Spleen (tissue), 13 donors: ENCODE measurements at places on chromosomes 2 and 18. TPM values are rescaled to one million over a fixed set of nuclear protein-coding genes. Genes with fewer than 3 reads are reported as not detected.

GRCh38 chr2:111213877-111214276 is 93.2 kb downstream of the BCL2L11 start:
- H3K4me3 ChIP-seq: no peak overlapping the region
- H3K27ac ChIP-seq: no peak overlapping the region
- H3K36me3 ChIP-seq: peaks cover 7% of the 10 kb centered on the region

DNA sequence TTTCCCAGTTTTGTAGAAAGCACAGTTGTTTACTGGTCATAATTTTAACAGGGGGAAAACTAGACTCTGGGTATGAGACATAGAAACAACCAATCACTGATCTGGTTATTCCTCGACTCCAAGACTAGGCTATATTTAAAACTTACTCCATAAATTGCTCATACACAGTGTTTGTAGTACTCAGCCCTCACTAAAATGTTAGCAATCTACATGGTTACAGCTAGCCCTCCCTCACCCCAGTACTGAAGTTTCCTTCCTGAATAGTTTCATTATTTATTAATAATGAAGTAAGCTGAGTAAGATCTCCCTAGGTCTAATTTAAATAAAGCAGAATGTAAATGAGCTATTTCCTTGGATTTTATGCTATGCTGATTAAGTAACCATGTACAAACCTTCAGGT is 275.1 kb downstream of the CDH20 start:
- H3K4me3 ChIP-seq: no peak overlapping the region
- peaks cover 6% of the 10 kb centered on the region for H3K4me1 ChIP-seq
- H3K27ac ChIP-seq: no peak overlapping the region

GRCh38 chr18:63440219-63440618 is 17.9 kb upstream of the VPS4B start:
- H3K4me3 ChIP-seq: no peak overlapping the region
- DNase-seq: no peak
- peaks cover 20% of the 10 kb centered on the region for H3K4me1 ChIP-seq
- no peak overlapping the region for H3K27ac ChIP-seq
- H3K36me3 ChIP-seq: no peaks in the 10 kb centered on the region

GRCh38 chr18:49206717-49207116 is 253.7 kb downstream of the DYM start:
- H3K4me3 ChIP-seq: no peak overlapping the region
- no peaks in the 10 kb centered on the region for H3K27me3 ChIP-seq
- no peaks in the 10 kb centered on the region for H3K36me3 ChIP-seq
- no peak for DNase-seq

- H3K36me3 ChIP-seq: no peaks in the 10 kb centered on the region
- H3K4me3 ChIP-seq: no peak overlapping the region
- no peak for DNase-seq
- no peak overlapping the region for H3K27ac ChIP-seq
- H3K4me1 ChIP-seq: no peaks in the 10 kb centered on the region
These were observed 113.7 kb upstream of the SRD5A2 start for GRCh38 chr2:31694444-31694843.

DNA sequence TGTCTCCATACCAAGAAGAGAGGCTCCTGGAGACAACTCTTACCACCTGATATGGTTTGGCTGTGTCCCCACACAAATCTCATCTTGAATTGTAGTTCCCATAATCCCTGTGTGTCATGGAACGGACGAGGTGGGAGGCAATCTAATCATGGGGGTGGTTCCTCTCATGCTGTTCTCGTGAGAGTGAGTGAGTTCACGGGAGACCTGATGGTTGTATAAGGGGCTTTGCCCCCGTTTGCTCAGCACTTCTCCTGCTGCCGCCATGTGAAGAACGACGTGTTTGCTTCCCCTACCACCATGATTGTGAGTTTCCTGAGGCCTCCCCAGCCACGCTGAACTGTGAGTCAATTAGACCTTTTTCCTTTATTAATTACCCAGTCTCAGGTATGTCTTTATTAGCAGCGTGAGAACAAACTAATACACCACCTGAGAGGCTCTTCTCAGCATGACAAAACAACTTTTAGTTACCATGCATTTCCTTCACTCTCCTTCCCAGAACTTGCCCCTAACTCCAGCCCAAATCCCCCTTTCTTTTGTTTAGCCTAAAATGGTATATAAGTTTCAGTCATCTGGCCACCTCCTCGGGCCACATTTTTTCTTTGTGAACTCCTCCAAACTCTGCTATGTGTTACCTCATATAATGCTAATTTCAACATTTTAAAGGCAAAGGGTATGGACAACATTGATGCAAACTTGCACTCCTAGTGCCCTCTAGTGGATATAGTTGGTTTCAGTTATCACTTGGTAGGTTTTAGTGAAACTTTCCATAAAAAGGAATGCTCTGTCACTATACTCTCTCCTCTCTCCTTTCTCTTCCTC is 58.6 kb upstream of the SLC25A52 start:
- DNase-seq: no peak
- no peak overlapping the region for H3K4me3 ChIP-seq
- H3K27me3 ChIP-seq: no peaks in the 10 kb centered on the region
- H3K36me3 ChIP-seq: no peaks in the 10 kb centered on the region
- no peak overlapping the region for H3K27ac ChIP-seq
- H3K4me1 ChIP-seq: no peaks in the 10 kb centered on the region

- peaks cover 33% of the 10 kb centered on the region for H3K4me1 ChIP-seq
- H3K27ac ChIP-seq: no peak overlapping the region
- no peaks in the 10 kb centered on the region for H3K27me3 ChIP-seq
- H3K36me3 ChIP-seq: peaks cover 52% of the 10 kb centered on the region
- DNase-seq: no peak
These were observed 39.2 kb downstream of the WDR33 start for GRCh38 chr2:127771756-127772155.

GRCh38 chr2:103464831-103465230 is 703.0 kb downstream of the TMEM182 start:
- H3K4me1 ChIP-seq: no peaks in the 10 kb centered on the region
- no peak for DNase-seq
- H3K27ac ChIP-seq: no peak overlapping the region
- H3K27me3 ChIP-seq: no peaks in the 10 kb centered on the region

DNA sequence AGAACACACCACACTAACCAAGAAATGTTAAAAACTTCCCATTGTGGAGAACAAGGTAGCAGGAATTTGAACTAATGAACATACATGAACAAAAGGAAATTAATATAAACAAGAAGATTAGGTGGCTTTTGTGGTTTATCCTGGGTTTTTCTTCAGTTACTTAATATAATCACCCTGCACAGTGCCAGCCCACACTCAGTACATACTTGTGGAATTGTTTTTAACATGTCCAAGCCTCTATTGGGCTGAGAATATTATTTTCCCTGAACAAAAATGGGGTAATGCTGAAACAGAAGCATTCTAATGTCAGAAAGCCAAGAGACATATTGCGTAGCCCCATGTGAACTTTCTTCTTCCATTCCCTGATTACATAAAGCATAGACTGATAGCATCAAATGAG is 202.8 kb downstream of the DNER start:
- H3K27ac ChIP-seq: no peak overlapping the region
- H3K36me3 ChIP-seq: no peaks in the 10 kb centered on the region
- no peaks in the 10 kb centered on the region for H3K27me3 ChIP-seq

DNA sequence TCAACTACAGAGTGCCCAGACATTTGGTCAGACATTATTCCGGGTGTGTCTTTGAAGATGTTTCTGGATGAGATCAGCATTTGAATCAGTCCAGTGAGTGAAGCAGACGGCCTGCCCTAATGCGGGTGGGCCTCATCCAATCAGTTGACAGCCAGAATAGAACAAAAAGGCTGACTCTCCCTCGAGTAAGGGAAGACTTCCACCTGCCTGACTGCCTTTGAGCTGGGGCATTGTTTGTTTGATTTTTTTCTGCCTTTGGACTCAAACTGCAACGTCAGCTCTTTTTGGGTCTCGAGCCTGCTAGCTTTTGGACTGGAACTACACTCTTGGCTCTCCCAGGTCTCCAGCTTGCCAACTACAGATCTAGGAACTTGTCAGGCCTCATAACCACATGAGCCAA is 111.7 kb upstream of the AGAP1 start:
- no peak for DNase-seq
- no peak overlapping the region for H3K27ac ChIP-seq
- no peaks in the 10 kb centered on the region for H3K27me3 ChIP-seq

- H3K36me3 ChIP-seq: no peaks in the 10 kb centered on the region
- no peaks in the 10 kb centered on the region for H3K27me3 ChIP-seq
- H3K27ac ChIP-seq: no peak overlapping the region
- no peak overlapping the region for H3K4me3 ChIP-seq
- no peaks in the 10 kb centered on the region for H3K4me1 ChIP-seq
These were observed 118.5 kb upstream of the KYNU start for GRCh38 chr2:142758973-142759372.

DNA sequence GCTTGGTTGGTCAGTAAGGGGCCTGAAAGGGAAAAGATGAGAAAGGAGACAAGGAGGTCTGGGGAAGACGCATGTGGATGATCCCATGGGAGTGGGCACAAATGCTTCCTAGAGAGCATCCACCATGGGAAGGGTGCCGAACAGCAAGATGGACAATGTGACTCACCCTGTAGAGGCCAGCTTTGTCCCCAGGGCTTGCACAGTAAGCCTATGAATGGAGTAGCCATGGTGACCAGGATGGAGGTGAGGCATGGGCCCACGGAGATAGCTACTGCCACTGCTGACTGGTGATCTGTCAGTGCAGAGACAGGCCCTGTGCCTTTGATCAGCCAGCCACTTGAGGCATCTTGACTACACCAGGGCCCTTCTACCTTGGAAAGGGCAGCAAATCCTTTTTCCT is 172.6 kb downstream of the HAUS1 start:
- H3K36me3 ChIP-seq: no peaks in the 10 kb centered on the region
- no peak overlapping the region for H3K27ac ChIP-seq
- no peaks in the 10 kb centered on the region for H3K27me3 ChIP-seq

The PLEKHH2 gene
- 17.3 TPM for total RNA-seq

The LYPD6 gene
- total RNA-seq: 0.35 TPM
